ENCODE measurements at places on chromosomes 11 and 22.

GRCh38 chr11:834371-835316 is 1.9 kb downstream of the CD151 start:
- no peak for DNase-seq

DNA sequence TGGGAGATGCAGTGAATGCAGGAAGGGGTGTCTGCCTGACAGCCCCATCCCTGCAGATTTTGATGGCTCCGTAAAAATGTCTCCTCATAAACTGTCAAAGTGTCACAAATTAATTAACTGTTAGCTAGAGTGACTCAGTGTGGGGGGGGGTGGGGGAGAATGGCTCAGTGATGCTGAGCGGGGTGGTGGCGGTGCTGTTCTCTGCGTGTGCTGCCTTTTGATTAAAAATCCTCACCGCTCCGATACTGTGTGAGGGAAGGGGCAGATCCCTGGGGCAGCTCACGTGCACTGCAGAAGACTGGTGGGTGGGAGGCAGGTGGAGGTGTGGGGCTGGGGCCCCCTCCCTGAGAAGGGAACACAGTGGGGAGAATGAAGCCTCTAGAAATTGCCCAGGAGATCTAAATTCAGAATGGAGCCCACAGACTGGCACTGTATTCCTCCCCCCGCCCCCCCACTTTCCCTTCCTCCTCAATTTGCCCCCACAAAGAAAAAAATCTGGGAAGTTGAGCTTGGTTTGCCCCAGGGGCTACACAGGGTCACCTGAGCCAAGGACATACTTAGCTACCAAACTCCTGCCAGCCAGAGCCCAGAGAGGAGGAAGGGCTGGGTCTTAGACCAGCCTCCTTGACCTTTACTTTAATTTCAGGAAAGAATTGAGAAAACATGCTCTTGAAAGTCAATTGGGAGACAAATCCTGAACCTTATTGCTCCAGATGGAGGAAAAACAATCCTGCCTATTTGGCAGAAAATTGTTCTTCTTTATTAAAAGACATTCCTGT is 39.8 kb downstream of the DRD2 start:
- DNase-seq = no peak

GRCh38 chr22:32693102-32693501 is 108.4 kb upstream of the TIMP3 start:
- no peak for DNase-seq

DNA sequence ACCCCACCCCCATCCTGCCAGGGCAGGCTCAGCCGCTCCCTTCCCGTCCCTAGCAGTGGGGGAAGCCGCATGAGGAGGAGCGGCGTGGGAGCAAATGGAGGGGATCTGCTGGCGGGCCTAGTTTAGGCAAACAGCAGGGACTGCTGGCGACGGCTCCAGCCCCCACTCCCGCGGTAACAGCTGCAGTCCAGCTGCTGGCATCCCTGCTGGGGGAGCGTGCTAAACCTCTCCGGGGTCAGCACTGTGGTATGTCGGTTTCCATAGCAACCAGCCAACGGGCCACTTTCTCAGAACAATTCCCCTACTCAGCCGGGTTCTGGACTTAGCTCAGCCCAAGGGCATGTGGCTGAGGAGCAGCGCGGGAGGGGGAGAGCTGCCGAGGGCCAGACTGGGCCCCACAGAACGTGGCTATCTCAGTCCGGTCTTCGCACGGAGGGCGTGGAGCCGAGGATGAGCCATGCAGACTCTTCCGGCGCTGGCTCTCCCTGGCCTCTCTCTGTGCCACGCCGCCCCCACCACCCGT is 98.8 kb downstream of the PKNOX2 start:
- DNase-seq = no peak

DNA sequence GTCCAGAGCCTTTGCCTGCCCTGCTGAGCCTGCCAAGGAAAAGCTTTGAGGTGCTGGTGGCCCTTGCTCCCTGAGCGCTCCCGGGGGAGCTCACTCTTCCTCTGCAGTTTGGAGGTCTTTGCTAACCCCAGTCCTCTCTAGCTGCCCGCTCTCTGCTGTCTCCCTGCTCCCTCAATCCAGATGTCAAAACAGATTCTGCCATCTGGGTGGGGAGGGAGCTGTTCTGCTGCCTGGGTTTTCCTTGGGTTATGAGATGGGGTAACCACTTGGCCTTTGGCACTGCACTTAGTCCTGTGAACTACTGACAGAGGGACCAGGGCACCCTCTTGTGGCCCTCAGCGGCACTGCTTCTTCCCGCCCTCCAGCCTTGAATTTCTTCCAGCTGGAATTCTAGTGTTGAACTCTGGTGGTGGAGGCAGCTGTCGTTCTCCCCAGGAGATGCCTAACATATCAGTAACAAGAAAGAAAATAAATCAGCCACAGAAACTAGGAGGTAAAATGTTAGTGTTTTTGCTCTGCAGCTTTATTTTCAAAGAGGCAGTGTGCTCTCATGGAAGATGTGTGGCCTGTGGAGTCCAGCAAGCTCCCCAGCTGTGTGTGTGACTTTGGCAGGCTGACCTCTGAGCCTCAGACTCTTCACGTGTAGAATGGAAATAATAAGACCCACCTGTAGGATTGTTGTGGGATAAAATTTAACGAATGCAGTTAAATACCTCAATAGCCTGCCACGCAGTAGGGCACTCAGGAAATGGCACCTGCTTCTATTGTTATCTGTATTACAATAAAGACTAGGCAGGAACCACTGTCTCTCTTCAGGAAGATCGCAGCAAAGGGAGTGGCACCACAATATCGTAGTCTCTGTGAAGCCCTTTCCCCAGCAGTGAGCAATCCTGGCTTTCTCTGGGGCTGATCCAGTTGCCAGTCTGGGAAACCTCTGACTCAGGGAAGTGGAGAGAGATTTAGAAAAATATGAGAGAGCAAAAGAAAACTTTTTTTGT is 23.4 kb downstream of the ARFGAP2 start:
- DNase-seq = no peak

DNA sequence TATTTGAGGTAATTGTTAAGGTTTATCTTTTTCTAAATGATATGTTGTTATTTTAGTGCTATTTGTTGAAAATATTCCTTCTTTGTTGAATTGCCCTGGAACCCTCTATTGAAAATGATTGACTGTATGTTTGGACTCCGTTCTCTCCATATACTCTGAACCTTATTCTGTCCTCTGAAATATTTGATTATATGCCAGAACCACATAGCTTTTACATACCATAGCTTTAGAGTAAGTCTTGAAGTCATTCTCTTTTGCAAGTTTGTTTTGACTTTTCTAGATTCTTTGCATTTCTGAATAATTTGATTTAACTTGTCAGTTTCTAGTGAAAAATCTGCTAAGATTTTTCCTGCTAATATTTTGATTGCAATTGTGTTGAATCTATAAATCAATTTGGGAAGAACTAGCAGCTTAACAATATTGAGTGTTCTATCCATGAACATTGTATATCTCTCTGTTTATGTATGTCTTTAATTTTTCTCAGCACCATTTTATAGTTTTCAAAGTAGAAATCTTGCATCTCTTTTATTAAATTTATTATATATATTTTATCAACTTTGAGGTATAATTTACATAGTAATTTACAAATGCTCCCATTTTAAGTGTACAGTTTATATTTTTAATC is 51.7 kb upstream of the PITPNB start:
- DNase-seq = no peak

- no peak for DNase-seq
These were observed 78.4 kb downstream of the NAV2 start for GRCh38 chr11:19790831-19791552.

DNA sequence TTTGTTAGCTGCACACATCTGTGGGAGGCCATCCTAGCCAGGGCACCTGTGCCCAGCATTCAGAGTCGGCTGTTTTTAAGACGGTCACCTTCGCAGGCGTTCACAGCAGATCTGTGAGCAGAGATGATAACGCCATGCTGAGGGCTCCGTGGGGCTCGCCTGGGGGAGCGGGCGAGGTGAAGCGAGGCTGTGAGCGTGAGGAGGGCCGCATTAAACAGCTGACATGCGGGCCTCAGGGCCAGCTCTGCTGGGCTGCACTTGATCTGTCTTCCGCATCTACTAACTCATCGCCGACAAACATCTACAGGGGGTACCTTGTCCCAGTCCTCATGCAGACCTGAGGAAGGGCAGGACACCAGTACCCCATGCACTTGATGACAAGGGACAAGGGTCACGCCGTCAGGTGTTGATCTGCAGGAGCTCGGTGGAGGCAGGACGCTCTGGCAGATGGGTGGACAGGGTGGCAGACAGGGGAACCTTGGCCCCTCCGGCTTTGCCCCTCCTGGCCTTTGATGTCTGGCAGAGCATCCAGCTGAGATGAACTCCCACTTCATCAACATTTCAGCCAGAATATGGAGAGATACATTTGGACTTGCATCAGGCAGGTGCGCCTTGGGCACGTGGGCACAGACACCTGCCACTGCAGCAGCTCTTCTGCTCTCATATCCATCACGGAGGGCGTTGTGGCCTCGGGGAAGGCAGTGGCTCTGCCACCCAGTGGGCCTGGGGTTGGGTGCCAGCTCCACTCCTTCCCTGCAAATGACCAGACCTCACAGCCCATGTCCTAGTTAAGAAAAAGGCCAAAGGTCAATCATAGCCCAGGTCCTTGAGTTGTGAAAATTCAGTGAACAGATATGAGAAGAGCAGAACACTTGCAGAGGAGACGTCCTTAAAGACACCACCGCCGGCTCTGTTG is 822.9 kb downstream of the BRD1 start:
- DNase-seq = no peak

DNA sequence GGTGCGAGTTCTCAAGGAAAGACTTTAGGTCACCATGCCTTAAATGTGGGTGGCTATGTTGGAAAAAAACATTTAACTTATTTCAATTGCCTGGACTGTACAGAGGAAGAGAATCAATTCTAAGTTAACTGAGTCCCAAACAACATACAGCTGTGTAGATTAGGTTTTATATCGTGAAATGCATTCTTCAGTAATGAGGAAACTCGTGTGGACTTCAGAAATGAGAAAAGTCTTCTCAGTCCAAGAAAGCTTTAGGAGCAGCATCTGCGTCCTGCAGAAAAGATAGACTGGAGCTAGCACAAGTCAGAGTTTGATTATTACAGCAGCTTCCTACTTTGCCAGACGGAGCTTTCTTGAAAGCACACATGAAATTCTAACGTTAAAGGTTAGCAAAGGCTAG is 673.0 kb downstream of the OPCML start:
- no peak for DNase-seq

GRCh38 chr11:86898689-86899088 is 56.5 kb downstream of the FZD4 start:
- DNase-seq = no peak

DNA sequence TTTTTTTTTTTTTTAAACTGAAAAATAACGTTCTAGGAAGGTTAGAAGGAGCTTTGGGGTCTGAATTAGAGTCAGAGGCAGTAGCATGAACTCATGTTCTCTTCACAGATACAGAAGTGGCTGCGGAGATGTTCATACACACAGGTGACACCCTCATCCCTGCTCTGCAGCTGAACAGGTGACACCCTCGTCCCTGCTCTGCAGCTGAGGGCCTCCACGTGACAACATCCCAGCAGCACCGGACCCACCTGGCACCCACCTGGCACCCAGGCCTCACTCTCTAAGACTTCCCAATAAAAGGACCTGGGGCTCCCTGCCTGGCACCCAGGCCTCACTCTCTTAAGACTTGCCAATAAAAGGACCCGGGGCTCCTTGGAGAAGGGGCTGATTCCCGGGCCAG is 19.8 kb downstream of the DRD4 start:
- no peak for DNase-seq

GRCh38 chr11:73237471-73238290 is 19.6 kb downstream of the P2RY2 start:
- no peak for DNase-seq

DNA sequence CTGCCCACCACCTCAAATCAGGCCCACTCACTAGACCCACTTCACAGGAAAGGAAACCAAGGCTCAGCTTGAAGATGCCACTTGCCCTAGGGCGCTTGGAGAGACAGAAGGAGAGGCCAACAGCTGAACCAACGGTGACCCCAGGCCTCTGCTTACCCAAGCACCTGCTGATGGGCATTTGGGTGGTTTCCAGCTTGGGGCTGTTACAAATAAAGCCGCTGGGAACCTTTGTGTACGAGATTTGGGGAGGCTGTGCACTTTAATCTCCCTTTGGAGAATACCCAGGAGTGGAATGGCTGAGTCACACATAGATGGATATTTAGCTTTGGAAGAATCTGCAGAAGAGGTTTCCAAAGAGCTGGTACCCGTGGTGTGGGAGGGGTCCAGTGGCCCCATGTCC is 50.9 kb upstream of the LINC01488 start:
- no peak for DNase-seq

DNA sequence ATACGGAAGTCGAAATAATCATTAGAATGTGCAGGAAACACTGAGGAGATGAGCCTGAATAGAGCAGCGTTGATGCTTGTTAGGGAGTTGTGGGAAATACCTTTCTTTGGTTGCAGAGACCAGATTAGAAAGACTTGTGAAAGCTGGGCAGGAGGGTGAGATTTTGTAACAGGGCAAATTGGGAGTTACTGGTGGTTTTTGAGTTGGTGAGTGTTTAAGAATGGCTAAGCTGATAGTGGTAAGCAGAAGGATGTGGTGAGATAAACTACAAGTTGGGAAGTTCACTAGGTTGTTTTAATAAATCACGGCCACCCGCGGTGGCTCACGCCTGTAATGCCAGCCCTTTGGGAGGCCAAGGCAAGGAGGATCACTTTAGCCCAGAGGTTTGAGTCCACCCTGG is 34.4 kb downstream of the MCAM start:
- DNase-seq = no peak

- DNase-seq = no peak
These were observed 1279.9 kb downstream of the LRRC4C start for GRCh38 chr11:40179541-40179940.

GRCh38 chr11:118276422-118276821 is 12.3 kb upstream of the MPZL2 start:
- DNase-seq = no peak

DNA sequence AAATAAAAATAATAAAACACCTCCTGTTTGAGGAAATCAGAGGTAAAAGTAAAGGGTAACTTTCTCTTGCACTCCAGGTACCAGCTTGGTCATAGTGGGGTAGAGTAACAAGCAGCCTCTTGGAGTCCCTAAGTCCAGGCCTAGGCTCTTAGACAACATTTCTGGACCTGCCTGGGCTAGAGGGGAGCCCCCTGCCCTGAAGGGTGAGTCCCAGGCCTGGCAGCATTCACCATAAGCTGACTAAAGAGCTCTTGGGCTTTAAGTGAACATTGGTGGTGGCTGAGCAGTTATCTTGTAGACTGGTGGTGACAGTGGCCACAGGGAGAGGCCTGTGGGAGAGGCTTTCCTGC is 18.6 kb upstream of the OR56A3 start:
- no peak for DNase-seq

- no peak for DNase-seq
These were observed 395.6 kb downstream of the LARGE1 start for GRCh38 chr22:33524511-33525260.

GRCh38 chr22:42000466-42000865 is 1.9 kb downstream of the WBP2NL start:
- DNase-seq = no peak

DNA sequence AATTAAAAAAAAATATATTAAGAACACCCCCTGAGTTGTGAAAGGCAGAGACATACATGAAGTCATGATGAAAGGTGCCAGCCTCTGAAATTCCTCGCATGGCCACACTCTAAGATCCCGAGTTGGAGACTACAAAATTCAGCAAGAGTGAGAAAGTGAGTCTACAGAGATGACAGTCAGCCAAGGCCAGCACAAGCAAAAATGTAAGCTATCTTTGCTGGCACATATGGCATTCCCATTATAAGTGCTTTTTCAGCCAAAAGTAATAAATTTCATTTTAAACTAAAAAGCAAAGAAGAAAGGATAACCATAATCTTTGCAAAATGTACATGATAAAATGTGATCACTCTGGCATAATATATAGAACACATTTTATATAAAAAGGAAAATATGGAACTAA is 40.6 kb downstream of the FANCF start:
- no peak for DNase-seq
